D341Med (cell line): ENCODE measurements at places on chromosomes 2 and 18.

GRCh38 chr2:19435815-19436214, 77.4 kb upstream of the OSR1 start:
- no peak for DNase-seq

- DNase-seq = no peak
Measured at GRCh38 chr18:72940986-72941385, 73.2 kb upstream of the NETO1 start.

GRCh38 chr2:216109962-216110614, 940 bp downstream of the XRCC5 start:
- no peak for DNase-seq

GRCh38 chr18:76507830-76508385, 12.9 kb upstream of the ZNF516 start:
- DNase-seq = no peak

DNA sequence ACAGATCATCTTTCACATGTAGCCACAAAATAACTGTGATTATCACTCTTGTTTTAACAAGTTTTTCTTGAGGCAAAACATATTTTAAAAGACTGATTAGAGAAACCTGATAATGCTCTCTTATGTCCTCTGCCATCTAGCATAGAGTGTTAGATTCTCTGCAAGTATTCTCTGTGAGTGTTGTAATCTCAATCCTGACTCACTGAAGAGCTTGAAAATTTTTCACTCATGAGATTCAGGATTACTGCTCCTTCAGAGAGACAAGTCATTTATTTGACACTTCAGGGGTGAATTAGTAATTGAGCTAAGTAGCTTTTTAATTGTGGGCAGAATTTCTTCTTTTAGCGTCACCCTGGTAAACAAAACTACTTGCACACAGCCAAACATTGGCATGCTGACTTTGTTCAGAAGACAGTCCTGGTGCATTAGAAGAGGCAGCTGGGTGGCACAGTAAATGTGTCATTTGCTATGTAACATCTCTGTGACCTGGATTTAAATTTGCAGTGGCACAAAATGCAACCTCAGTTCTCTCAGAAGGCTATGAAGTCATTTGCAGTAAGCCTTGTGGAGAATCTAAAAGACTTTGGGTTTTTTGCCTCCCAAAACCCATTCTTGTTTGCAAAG, 172.9 kb downstream of the LRP1B start:
- no peak for DNase-seq

GRCh38 chr2:171762879-171763573, 75.8 kb downstream of the DYNC1I2 start:
- DNase-seq = no peak

DNA sequence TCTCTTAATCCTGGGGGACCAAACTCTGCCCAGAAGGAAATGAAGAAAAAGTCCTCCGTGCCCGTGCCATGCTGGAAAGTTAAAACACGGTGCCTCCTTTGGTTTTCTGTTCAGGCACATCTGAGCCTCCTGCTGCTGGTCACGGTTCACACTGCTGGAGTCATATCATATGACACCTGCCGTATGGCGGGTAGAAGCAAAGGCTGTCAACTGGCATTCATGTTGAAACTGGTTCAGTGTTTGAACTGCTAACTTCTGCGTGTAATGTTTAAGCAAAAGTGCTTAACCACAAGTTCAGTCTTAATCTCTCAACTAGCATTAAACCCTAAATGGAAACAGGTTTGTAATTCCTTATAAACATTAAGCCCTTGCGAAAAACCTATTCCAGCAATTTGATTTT, 3.1 kb downstream of the STK39 start:
- peak; percentile 35 for DNase-seq

- no peak for DNase-seq
Measured at GRCh38 chr2:101040761-101041160, 38.7 kb downstream of the RPL31 start.

DNA sequence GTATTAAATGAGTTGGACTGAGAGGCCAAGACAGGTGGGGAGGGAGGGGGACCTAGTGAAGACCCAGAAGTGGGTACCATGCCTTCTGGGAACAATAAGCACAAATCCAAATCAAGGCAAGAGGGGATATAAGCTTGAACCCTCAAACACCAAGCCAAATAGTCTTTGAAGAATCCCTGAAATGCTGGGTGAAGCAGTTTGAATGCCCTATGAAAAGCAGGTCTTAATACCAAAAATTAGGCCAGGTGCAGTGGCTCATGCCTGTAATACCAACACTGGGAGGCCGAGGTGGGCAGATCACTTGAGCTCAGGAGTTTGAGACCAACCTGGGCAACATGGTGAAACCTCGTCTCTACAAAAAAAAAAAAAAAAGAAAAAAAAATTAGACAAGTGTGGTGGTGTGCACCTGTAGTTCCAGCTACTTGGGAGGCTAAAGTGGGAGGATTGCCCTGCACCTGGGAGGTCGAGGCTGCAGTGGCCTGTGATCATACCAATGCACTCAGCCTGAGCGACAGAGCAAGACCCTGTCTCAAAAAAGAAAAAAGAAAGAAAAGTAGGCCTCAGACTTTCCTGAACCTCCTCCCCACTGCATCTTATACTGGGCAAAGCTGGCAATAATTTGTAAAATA, 3.5 kb downstream of the PCBP1 start:
- DNase-seq = no peak

GRCh38 chr2:240463866-240464481, 28.5 kb downstream of the GPC1 start:
- DNase-seq = no peak

GRCh38 chr2:216535454-216535995, 36.9 kb downstream of the RPL37A start:
- no peak for DNase-seq

DNA sequence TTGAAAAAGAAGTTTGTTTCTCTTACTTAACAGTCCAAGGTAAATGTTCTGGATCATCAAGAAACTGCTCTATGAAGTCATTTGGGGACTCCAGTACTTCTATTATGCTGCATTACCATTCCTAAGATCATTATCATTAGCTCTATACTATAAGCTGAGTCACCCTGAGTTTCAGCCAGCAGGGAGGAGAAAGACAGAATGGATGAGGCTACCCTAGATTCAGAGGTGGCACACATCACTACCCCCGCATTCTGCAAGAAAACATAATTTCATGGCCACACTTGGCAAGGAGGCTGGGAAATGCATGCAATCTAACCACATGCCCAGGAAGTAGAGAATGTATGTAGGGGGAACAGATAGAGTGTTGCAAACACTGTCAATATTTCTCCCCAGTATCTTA, 16.6 kb upstream of the LNPK start:
- no peak for DNase-seq

GRCh38 chr18:79321625-79322405, 73.9 kb upstream of the NFATC1 start:
- DNase-seq = no peak

DNA sequence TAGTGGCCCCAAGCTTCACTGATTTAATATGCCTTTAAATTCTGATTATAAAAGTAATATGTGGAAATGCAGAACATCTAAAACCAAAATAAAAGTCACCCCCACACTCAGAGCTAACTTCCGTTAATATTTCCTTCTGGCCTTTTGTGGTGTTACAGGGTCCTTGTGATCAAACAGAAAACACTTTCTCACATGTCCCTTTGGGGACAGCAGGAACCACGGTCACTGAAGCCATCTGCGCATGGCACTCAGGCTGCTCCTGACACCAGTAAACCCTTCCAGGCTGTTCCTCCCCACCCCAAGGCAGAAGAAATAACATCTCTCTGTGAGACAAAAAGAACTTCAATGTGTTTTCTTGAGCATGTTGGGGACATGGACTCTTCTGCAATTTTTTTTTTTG, 25.1 kb upstream of the GPR17 start:
- no peak for DNase-seq

DNA sequence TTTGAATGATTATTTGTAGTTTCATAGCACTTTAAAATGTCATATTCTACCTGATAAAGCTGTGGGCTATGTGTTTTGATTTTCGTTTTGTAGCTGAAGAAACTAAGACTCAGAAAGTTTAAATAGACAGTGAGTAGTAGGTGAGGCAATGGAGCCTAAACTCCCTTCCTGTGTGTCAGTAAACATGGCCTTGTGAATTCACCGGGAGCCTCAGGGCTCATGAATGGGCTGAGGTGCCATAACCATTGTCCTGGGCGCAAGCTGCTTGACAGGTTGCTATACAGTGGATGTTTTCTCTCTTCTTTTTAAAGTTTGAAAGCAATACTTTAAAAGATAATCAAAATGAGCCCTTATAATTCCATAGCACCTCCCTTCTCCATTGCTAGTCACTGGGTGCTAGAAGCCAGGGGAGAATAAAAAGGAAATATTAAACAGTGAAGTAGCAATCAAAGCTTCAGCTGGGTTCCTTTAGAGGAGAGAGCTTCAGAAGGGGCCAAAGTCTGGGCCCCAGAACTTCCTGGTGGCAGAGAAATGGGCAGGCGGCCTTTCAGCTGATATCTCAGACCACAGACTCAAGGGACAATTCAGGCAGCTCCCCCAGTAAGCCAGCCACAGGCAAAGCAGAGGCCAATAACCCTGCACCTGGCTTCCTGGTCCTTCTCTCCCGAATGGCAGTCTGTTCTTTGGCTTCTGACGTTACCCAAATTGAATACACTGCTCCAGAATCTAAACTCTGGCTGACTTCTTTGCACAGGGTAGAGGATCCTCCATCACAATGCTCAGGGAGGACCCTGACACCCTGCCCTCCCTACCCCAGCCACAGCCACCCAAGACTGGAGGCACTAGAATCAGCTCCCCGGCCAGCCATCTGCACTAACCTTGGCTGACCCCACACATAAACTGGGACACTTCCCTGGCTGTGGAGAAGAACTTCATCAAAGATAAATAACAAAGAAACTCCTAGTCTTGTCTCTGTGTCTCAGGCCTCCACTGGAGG, 51.8 kb upstream of the NPAS2 start:
- no peak for DNase-seq

DNA sequence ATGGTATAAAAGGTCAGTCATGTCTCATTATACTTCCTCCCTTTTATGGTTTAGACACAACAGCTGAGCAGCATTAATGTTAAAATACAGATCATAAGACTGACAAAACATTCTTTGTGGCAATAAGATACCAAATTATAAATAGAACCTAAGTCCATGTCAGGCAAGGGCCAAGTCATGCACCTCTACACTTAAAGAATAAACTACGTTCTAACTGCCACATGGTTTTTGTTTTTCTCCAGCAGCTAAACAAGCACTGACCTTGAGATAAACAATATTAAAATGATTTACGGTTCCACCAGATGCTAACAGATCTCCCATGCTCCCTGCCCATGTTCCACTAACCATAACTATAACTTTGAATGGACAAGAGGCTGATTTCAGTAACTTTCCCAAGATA, 368.6 kb upstream of the TFPI start:
- no peak for DNase-seq

- no peak for DNase-seq
Measured at GRCh38 chr2:191889931-191890330, 43.0 kb upstream of the CAVIN2 start.

GRCh38 chr2:241509155-241509784, 886 bp upstream of the STK25 start:
- no peak for DNase-seq

DNA sequence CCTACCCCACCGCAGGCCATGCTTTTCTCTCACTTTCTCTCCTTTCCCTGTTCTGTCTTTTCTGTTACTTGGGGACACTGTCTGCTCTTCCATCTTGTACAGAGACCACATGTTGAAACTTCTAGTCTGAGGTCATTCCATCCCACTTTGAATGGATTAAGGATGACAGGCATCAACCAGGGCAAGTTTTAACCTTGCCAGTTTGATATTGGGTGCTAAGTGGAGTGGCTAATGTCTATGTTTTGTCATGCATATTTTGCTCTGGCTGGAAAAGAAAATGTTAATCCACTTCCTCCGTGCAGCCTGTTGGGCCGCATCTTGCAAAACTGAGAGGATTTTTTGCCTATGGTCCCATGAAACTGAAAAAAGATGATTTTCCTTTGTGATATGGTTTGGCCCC, 205.5 kb upstream of the SESTD1 start:
- DNase-seq = no peak

- no peak for DNase-seq
Measured at GRCh38 chr2:168200930-168201583, 46.3 kb downstream of the STK39 start.

GRCh38 chr18:12659904-12660605, 2.1 kb upstream of the SPIRE1 start:
- DNase-seq = peak; percentile 73

DNA sequence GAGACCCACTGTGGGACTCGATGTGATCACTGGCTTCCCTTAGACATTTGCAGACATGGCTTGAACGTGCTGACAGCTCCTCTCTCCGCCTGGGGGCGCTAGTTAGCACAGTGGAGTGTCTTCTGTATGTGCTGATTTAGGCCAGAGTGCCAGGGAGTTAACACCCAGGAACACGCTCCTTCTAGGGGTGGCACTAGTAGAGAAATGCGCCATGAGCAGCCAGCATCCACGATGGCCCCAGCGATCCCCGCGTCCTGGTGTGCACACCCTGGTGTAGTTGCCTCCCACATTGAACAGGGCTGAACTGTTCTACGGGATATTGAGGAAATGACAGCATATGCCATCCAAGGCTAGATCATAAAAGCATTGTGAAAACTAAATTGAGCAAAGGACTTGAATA, 11.4 kb upstream of the NMUR1 start:
- DNase-seq = no peak

GRCh38 chr2:237866101-237866621, 6.7 kb downstream of the RAMP1 start:
- no peak for DNase-seq

DNA sequence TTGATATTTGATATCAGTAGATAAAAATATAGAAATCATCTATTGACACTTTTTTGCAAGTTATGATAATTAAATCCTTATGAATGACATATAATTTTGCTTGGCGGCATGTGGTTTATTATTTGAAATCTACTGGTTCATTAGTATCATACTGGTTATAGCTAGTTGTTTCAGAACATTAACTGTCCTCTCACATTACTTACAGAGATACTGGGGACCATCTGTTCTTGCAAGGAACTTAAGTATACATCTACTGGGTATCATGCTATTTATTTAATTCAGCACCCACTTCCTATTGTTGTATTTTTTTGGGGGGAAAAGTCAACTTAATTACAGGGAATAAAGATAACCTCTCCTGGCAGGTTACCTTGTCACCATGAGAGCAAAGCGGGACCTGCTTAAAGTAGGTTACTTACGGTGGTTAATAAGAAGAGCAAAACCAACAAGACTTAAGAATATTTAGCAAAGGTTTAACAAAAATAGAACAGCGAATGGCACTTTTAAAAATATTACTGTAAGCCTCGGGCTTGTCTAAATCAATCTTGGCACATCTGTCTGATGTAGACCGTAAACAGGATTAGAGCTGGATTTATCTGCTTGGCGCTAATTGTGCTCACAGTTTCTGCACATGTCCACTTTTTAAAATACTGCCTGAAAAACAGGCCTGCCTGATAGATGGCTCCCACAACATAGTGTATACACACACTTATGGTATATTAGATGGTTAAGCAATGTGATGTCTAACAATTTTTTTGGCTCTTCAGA, 41.8 kb downstream of the CERKL start:
- peak; percentile 52 for DNase-seq
